ENCODE measurements at places on chromosomes 2 and 18.

- DNase-seq = no peak
These were observed 11.6 kb upstream of the SKOR2 start for GRCh38 chr18:47263150-47263429.

- peak; percentile 66 for DNase-seq
These were observed 341.6 kb upstream of the NT5C1B start for GRCh38 chr2:18930971-18931370.

- no peak for DNase-seq
These were observed 111.1 kb downstream of the ACOXL start for GRCh38 chr2:110843496-110843895.

DNA sequence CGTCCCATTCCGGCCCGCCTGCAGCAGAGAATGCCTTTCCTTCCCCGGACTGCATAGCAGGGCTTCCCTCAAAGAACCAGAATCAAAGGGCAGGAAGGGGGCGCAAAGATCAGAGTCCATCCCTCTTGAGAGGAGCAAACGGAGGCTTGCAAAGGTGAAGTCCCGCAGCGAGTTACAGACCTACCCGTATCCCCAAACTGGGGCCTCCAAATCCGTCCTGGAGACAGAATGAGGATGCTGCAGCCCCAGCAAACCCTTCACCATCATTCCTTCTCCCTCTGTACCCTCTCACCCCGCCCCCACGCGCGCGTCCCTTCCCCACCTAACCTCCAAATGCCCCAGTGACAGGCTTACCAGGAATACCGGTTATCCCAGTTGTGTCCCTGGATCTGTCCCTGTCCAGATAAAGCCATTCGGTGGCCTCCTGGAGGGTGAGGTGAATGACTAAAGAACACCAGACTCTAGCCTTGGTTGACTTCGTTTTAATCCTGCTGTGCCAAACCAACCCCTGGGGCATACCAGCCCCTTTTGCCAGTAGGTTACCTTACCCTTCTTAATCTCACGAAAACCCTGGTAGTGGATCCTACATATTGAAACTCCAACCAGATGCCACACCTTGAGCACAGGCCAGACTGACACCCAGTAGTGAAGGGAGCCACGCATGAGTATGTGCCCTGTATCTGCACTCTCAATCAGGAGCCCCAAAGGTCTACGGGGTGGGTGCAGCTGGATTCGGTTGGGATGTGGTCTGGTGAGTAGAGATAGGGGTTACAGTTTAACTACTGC lies 961 bp upstream of the SLC40A1 start:
- DNase-seq = no peak

GRCh38 chr18:6781796-6782195 lies 52.3 kb downstream of the ARHGAP28 start:
- peak; percentile 79 for DNase-seq

DNA sequence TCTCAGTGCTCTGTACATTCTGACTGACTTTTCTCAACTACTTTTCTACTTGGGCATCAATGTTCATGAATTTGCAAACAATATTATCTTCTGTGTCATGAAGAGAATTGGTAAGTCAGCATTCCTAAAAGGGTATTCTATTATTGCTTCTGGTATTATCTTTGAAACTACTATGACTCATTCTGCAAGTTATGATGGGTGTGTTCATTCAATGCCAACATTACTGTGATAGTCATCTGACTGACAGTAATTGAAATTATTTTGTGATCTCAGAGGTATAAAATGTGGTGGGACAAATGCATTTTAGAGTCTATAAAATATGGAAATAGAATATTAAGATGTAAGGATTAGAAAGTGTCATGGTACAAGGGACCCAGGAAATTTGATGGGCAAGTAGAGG lies 736.0 kb upstream of the CELF4 start:
- no peak for DNase-seq

- DNase-seq = no peak
These were observed 166.0 kb downstream of the ARL4C start for GRCh38 chr2:234330902-234331301.

DNA sequence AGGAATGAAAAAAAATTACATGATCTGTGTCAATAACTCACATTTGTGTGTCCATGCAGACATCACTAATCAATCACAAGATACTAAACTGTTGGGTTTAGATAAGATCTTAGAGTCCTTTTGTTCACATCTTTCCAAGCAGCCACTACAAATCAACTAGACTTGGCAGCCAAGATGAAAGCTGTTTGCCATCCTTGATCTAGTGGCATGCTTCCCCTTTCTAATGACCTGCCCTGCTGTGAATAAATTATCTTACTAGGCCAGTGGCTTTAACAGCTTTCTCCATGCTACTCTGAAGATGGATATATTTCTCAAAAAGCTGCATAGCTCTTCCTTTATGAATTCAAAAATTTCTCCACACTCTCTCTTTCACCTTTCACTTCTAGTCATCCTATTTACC lies 1338.0 kb upstream of the ACVR2A start:
- DNase-seq = no peak

- peak; percentile 4 for DNase-seq
These were observed 376.8 kb downstream of the TSN start for GRCh38 chr2:122132147-122132691.

DNA sequence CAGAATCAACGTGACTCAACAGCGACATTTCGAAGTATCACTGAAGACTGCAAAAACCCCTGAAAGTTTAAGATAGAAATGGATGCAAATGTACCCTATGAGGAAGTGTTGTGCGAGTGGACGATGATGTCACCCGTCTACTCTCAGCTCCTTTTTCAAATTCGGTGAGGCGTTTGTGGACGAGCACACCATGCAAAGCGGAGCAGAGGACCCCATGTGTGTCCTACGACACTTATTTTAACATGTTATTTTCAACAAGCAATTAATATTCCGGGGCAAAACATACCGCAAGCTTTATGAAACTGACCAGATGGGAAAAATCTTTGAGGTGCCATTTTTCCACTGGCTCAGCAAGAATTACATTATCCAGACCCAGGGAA lies 2.0 kb downstream of the PXDN start:
- peak; percentile 24 for DNase-seq

- no peak for DNase-seq
These were observed 275.5 kb downstream of the KCNJ3 start for GRCh38 chr2:154974041-154974440.

DNA sequence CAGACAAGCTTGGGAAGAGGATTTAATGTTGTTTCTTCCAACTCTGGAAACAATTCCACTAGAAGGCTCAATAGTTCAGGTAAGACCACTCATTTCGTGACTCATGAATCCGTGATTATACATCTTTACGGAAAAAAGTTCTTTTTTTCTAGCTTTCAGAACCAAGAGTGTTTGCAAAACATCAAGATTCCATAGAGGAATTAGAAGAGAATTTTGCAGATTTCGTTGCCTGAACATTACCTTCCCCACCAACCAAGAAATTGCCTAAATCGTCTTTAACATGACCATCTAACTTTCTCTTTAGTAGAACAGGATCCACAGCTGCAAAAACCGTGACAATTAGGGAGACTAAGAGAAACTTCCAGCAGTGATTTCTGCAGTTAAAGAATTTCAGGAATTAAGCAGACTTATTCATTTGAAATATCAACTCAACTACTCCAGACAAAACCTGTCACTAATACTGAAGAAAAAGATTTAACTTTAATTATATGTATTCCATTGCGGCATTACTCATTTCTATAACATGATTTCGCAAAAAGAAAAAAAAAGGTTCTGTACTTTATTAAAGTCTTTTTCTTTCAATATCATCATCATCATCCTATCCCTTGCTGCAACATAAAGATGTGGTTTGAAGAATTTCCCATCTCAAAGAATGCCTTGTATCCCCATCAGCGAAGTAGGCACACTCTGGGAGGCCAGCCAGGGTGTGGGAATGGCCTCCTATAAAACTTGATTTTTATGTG lies 1.9 kb upstream of the NAB1 start:
- peak; percentile 74 for DNase-seq

- peak; percentile 30 for DNase-seq
These were observed 401.1 kb downstream of the BCL11A start for GRCh38 chr2:60152226-60152833.

GRCh38 chr2:163455815-163456214 lies 280.0 kb downstream of the FIGN start:
- DNase-seq = no peak

DNA sequence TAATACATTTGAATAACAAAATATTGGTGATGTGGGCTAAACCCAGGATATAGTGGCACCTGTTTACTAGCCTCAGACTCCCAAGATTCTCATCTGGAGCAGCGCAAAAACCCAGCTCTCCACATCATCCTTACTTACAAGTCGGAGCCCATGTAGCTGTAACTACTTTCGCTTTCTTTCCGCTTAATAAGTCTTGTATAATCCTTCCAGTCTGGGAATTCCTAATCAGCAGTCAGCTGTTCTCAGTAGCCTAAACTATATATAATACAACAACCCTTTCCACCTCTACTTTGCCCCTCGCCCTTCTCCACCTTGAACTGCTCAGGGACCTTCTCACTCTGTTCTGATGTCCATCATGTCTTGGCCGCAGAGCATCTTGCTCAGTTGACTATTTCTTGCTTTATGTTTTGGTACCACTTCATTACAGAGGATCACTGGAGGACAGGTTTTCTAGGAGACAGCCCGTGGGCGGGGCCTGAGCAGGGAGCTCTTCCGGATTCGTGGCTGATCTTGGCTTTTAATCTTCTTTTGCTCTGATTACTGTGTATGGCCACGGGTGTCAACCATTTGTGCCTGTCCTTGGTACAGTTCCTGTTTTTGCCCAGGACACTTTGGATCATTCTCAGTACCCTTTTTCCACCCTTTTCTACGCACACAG lies 119.9 kb upstream of the SERTAD2 start:
- DNase-seq = no peak

DNA sequence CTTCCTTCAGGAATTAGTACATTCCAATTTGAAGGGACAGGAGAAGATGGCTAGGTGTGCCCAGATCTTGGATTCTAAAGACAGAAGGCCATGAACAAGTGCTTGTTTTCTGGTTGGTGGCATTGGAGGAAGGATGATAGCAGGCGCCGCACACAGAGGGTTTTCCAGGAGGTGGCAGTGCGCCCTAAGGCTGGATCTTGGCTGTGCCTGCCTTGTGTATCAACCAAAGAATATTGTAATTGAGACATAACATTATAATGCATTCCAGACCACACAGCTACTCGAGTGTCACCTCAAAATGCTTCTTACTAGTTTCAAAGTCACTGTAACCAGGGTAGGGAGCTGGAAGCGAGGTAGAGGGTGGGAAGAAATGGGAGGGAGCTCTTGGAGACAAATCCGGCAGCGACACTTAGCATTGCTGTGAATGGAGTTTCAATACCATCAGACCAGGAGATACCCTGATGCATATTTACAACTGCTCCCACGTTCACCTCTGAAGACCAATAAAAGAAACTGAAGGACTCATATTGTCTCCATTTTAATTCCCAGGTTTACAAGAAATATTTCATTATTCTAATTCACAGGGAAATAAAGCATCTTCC lies 42.5 kb downstream of the CPO start:
- peak; percentile 81 for DNase-seq

GRCh38 chr18:72194072-72194471 lies 350.1 kb downstream of the CBLN2 start:
- no peak for DNase-seq

DNA sequence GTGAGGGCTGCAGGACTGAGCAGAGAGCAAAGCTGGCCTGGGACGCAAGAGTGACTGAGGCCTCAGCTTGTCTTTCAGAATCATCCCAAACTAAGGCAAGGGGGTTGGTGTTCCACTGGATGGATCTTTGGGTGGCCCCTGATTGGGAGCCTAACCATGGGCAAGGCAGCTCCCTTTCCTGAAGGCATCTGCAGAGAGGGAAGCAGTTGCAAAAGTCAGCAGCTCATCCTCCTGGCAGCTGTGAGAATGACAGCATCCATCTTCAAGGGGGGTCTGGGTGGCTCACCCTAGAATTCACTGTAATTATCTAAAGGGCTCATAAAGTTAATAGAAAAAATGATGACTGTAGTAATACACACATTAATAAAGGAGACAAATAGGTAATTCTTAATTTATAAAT lies 46.5 kb upstream of the RAB31 start:
- DNase-seq = peak; percentile 52

DNA sequence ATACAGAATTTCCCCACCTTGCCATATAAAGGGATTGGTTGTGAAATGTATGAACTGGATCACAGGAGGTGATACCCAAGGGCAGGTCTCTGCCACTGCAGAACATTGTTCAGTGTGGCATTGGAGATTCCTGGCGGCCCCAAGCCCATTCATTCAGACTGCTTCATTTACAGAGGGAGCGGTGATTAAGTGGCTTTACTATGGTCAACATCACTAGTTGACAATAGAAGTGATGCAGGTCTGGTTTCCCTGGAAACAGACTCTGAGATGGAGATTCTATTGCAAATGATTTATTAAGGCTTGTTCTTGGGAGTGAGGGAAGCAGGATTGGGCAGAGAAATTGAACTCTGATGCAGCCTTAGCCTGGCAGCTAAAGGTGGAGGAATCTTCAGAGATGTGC lies 62.4 kb downstream of the ZDBF2 start:
- no peak for DNase-seq

DNA sequence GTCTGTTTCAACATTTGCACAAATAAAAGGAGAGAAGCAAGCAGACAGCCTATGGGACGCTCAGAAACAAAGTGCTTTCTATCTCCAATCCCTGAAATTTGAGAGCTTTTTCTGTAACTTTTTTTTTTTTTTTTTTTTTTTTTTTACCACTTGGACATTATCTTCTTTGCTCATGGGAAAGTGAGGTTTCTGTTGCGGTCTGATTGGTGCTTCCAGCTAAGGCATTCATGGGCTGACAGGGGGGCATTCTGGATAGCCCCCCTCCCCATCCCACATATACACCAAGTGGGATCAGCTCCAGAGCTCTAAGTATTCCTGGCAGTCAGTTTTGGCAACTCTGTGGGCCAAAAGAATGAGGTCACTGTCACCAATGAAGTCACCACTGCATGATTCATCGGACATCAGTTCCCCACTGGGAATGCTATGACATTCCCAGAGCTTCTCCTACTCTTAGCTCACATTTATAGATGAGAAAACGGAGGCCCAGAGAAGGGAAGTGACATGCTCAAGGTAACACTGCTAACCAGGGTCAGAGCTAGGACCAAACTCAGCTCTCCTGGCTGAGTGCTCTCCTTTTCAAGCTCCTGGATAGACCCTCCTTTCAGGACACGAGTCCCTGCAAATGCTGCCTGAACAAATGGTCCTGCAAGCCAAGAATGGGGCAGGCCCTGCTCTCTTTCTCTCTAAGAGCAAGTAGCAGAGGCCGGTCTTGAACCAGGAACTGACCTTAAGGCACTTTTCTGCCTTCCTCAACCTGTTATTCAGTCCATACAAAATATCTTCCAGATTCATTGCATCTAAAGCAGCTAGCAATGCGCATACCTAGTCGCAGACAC lies 61.3 kb downstream of the TMEM247 start:
- peak; percentile 90 for DNase-seq

DNA sequence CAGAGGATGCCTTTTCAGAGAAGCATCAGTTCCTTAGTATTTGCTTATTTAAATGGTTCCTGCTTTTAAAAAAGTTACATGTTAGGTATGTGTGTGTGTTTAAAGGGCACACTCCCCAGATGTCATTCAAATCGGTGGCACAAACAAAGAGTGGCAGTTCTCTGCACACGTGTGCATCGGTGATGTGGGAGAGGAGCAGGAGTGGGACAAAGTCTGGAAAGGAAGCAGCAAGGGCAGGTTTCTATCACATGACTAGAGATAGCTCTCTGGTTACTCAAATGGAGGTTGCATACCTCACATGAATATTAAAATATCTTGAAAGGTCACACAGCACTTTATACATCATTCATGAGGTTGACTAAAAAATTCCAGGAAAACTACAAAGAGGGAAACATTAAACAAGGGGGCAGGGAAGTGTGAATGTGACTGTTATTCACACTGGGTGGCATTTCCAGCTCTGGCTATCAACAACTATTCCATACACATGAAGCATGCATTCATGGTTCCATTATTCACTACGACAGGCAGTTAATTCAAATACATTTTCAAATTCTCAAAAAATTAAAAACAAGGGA lies 64.7 kb downstream of the SEPTIN10 start:
- peak; percentile 40 for DNase-seq

Data from fibroblast of skin of right biceps (primary cell).